Astrocyte of the cerebellum (primary cell): ENCODE measurements at places on chromosomes 2 and 18.

DNA sequence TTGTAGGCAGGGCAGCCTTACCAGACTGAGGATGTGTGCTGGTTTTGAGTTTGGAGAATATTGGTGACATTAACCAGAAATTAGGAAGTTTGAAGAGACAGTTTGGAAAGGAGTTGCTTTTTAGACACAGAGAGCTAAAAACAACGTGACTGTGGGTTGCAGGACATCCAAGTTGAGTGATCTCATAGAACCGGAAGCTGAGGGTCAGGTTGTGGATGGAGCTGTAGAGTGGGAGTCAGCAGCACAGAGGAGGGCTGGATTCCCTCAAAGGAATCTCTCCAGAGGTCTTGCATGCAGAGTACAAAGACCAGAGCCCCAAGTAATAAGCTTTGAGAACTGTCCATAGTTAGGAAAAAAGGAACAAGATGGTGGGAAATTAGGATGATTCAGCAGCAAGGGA, 9.3 kb downstream of the MAPRE3 start:
- DNase-seq: no peak

DNA sequence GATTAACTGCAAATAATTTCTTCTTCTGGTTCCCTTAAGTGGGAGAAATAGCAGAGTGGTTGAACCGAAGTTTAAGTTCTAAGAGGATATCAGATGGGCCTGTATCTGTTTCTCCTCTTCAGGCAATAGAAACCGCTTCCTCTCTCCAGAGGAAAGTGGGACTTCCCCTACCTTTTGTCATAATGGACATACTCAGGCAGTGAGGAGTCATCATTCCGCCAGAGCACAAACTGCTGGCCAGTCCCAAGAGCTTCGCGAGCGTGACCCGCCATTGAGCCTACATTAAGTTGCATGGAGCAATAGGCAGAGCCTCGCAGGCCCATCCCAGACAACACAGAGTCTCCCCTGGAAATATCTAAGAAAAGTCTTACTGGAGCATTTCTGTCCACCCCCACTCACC, 158.9 kb downstream of the LDLRAD4 start:
- no peak for DNase-seq

DNA sequence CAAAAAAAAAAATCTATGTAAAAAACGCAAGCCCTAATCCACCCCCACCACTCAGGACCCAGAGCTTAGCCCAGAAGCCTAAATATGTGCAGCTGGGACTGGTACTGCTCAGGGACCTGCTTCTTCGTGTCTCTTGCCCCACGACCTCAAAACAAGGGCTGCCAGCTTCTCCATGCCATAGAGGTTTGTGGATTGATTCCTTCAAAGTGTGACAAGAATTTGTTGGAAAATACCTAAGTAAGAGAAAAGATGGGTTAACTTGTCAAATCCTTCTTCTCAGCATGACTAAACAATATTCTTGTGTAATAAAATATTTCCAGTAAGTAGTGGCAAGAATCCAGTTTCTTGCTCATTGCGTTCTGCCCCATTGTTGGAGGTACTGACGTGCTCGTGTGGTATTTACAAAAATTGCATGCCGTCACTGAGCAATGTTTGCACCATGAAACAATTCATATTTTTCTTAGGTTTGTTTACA, 825 bp upstream of the SCYGR1 start:
- peak; percentile 93 for DNase-seq

- peak; percentile 34 for DNase-seq
Observed at GRCh38 chr18:59783138-59783537, 85.9 kb upstream of the CCBE1 start.

GRCh38 chr18:3449512-3450011, 410 bp upstream of the TGIF1 start:
- no peak for DNase-seq

DNA sequence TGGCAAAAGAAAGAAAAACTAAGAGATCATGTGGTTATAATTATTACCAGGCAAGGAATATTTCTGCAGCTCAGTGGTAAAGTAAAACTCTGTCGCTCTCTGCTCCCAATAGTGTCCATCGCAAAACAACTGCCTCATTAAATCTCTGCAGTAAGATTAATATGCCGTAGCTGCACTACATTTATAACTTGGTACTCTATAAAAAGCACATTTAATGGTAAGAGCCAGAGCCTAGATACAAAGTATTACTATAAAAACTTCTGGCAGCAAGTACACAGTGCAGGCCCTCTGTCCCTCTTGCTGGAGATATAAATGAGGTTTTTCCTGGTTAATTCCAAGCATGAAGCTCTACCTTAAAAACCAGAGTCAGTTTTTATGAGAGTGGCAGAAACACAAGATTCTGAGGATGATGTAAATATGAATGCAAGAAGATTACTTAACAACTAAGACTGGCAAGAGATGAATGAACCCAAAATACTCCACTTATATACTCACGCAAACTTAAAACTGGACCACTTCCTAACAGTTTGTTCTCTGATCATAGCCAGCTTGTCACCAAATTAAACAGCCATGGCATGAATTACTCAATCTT, 25.5 kb downstream of the ZNF521 start:
- DNase-seq: no peak

GRCh38 chr2:217729421-217730053, 273.3 kb downstream of the TNS1 start:
- no peak for DNase-seq

- DNase-seq: peak; percentile 89
Observed at GRCh38 chr2:36371928-36372391, 16.4 kb downstream of the CRIM1 start.

GRCh38 chr2:206614811-206615210, 27.5 kb upstream of the FAM237A start:
- no peak for DNase-seq

DNA sequence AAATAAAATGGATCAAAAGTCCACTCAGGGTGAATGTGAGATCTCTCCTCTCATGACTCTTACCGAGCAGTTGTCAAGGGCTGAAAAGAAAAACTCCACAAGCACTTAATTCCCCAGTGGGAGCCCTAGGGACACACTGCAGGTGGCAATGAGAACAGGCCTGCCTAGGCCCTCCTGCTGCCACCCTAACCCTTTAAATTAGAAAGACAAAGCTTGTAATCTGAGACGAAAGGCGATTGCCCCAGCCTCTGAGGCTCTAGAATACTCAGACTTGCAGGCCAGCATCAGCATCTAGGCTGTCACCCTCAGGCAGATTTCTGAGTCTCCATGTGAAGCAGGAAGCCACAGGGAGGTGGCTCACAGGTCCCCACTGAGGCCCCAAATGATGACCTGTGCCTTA, 457.0 kb upstream of the MYT1L start:
- DNase-seq: no peak

DNA sequence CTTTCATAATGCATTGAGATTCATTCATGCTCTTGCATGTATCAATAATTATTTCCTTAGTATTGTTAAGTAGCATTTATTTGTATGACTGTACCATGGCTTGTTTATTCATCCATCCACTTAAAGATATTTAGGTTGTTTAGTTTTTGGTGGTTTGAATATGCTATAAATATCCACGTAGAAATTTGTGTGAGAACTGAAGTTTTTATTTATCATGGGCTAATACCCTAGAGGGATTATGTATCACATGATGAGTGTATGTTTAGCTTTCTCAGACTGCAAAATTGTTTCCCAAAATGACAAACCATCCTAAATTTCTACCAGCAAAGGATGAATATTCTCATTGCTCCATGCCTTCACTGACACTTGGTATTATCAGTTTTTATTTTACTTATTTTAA, 55.2 kb downstream of the CSRNP3 start:
- DNase-seq: no peak

GRCh38 chr2:157872791-157873190, 3.3 kb downstream of the ACVR1 start:
- DNase-seq: no peak

DNA sequence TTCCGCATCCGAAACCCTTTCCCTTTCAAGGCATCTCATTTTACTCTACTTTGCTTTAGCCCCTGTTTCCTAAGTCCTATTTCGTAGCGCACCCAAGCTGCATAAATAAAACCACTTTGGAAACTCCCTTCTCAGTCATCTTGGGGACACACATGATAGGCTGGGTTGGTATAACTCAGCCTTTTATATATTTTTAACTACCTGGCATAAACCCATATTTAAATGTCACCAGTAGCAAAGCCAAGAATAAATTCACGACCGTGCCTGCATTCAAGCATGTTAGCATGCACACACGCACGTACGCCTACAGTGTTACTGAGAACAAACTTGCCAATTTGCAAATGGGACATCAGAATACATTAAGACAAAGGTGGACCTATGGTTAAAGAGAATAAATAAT, 564.7 kb upstream of the PIK3C3 start:
- DNase-seq: no peak

DNA sequence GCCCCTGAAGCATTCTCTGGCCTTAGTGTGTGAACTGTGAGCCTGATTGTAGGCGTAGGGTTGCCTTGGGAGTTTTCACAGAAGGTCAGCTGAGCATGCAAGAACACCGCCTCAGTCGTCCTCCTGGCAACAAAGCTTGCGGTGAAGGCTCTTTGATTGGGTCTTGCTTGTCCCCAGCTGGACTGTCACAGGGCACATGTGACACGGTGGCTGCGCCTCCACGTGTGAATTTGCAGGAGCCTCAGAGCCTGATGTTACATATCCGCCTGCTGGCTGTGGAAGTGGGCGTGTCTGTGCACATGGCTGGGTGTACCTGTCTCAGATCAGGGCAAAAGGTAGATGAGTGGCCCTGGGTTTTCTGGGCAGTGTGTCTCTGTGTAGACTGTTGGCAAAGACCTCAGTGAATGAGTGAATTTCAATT, 228.7 kb downstream of the HAUS1 start:
- no peak for DNase-seq

GRCh38 chr2:227534714-227535113, 62.8 kb downstream of the AGFG1 start:
- DNase-seq: no peak

- no peak for DNase-seq
Observed at GRCh38 chr2:3793249-3793648, 89.9 kb downstream of the DCDC2C start.

DNA sequence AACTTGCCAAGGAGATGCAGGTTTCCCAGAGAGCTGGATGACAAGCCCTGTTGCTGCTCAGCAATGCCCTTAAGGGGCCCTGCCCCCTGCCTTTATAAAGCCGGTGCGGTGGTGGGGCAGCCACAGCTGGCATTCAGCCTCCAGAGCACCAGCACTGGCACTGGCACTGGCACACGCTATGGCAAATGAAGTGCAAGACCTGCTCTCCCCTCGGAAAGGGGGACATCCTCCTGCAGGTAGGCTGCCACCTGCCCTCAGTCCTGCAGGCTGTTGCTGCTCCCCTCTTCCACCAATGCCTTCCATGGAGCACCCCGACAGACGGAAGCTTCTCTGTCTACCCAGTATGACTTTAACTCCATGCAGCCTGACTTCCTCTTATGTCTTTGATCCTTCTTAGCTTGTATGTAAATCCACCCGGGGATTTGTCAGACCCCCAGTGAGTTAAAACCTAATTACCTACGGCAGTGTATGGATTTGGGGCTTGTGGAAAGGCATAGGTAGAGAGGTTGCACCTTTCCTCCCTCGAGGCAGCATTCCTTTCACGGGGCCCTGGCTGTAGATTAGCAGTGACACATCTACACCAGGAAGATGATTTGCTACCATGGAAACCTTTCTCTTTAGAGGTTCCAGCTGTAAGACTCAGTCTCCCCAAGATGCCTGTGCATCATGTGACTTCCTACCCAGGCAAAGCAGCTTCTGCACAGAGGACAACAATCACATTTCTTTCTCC, at the start of gene DAPL1:
TSS of gene DAPL1 (plus strand) at position 123 of the 730 bp plus-strand sequence. CDS start at position 179, 56 bp downstream.
- no peak for DNase-seq

DNA sequence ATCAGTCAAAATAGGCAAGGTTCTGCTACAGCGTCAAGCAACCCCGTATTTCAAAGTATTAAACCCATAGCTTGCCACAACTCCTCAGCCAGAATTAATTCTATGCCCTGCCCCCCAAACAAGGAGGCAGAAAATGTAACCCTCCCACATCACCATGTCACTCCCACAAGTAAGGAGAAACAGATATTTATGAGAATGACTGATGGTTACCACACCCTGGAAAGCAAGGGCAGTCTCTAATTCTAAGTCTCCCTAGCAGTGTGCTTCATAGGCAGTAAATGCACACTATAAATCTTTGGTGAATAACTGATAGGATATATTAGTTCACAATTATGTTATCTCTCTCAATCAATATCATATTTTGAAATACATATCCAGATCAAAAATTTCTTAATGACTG, 228.0 kb upstream of the SLC14A2 start:
- no peak for DNase-seq

- no peak for DNase-seq
Observed at GRCh38 chr2:115070002-115070401, 627.6 kb downstream of the DPP10 start.

GRCh38 chr18:75256376-75256775, 45.8 kb downstream of the TSHZ1 start:
- DNase-seq: no peak

GRCh38 chr2:12417786-12418185, 298.9 kb upstream of the TRIB2 start:
- DNase-seq: no peak

DNA sequence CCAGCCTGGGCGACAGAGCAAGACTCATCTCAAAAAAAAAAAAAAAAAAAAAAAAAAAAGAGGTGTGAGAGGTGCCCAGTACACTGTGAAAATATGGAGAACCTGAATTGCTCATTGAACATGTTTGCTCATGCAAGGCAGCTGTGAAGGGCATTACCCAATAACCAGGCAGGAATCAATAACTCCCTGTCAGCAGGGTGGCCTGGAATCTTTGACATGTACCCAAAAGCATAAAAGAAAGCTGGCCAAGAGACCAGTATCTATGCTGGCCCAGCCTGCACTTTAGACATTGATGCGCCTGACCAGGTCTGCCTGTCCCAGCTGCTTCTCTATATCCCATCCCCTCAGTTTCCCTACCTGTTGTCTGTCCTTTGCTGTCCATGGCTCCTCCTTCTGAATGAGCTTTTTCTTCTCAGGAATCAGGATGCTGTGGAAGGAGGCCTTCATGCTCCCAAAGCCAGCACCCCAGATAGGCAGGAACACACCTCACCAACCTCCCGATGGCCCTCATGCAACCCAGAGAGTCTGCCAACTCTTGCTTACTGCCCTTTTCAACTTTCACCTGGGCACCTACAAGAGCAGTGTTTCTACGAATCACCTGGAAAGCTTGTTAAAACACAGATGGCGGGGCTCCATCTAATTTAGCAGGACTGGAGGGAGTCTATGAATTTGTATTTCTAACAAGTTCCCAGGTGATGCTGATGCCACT, 83.4 kb upstream of the PPP1CB start:
- DNase-seq: no peak

DNA sequence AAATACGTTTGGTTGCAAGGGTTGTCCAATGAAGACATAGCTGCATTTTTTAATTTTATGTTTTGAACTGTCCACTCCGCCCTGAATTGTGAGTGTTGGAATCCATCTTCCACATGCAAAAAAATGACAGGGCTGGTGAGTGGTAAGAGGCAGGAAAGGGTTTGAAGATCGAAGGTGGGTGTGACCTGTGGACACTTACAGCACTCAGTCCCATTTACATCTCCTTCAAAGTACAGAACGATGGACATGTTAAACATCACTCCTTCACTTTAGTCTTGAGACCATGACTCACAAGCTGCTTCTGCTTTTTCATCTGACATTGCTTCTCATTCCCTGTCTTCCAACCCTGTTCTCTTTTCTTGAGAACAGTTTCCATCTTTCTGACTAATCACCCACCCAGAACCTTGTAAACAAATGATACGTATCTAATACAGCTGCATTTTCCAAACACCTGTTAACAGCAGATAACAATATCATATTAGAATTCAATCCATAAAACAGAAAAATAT, 179.3 kb downstream of the ZNF516 start:
- no peak for DNase-seq

GRCh38 chr2:38556006-38556801, 46.5 kb downstream of the HNRNPLL start:
- DNase-seq: no peak

GRCh38 chr2:206457188-206457634, 13.9 kb downstream of the ADAM23 start:
- DNase-seq: peak; percentile 65

- no peak for DNase-seq
Observed at GRCh38 chr2:230899786-230900185, 25.3 kb downstream of the GPR55 start.
